Urothelium cell line (cell line): ENCODE measurements at places on chromosomes 5 and 9.

DNA sequence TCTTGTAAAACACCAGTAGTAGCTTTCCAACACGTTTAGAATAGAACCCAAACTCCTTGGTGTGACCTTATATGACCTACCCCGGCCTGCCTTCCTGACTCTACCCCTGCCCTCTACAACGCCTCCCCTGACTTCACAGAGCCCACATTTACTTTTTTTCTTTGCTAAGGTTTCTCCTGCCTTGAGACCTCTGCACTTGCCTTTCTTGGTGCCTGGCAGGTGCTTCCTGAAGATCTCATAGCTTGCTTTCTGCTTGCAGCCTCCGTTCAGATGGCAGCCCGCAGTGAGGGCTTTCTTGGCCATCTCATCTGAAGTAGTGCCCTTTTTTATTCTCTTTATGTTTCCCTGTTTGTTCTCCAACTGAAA lies 24.3 kb downstream of the NUP214 start:
- no peak for DNase-seq

- peak; percentile 8 for DNase-seq
Measured at GRCh38 chr5:87020099-87020934, 247.4 kb upstream of the RASA1 start.

DNA sequence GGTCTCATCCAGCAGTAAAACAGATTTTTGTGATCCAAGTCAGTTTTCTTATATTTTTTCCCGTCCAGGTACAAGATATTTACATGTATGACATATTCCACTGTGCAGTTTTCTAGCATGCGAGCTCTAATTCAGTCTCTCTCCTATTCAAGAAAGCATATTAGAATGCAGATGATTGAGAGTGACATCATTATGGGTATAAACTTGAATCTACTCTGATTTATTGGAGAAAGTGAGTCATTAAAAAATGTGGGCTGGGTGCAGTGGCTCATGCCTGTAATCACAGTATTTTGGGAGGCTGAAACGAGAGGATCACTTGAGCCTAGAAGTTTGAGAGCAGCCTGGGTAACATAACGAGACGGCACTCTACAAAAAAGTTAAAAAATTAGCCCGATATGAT lies 6.2 kb downstream of the FER start:
- peak; percentile 11 for DNase-seq

DNA sequence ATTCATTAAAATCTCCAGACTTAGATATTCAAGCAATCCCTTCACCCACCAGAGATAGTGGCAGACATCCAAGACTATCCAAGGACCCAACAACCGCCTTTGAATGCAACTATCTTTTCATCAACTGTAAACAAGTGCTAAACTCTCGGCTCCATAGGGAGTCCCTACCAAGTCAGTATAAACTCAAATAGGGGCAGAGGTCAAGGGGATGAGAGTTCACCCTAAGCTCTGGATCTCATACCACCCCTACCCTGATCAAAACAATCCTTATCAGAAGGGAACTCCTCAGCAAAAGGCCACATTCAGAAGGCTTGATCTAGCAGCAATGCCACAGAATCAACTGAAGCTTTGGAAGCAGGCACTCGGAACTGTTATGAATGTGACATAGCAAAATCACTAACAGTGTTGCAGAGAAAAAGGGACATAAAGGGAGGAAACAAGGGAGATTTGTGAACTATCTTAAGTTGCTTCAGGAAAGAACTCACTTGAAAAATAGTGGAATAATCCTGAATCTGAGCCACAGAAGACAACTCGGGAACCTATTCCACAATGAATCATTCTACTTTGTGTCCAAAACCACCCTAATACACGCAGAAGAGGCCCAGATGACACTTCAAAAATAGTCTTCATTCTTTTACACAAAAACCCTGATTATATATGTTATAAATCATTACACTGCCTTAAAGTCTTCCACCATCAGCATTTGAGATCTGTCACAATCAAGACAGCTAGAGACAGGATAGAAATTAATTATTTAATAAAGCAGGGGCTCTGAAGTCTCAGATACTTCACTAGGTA lies 49.8 kb downstream of the NR6A1 start:
- DNase-seq = no peak

DNA sequence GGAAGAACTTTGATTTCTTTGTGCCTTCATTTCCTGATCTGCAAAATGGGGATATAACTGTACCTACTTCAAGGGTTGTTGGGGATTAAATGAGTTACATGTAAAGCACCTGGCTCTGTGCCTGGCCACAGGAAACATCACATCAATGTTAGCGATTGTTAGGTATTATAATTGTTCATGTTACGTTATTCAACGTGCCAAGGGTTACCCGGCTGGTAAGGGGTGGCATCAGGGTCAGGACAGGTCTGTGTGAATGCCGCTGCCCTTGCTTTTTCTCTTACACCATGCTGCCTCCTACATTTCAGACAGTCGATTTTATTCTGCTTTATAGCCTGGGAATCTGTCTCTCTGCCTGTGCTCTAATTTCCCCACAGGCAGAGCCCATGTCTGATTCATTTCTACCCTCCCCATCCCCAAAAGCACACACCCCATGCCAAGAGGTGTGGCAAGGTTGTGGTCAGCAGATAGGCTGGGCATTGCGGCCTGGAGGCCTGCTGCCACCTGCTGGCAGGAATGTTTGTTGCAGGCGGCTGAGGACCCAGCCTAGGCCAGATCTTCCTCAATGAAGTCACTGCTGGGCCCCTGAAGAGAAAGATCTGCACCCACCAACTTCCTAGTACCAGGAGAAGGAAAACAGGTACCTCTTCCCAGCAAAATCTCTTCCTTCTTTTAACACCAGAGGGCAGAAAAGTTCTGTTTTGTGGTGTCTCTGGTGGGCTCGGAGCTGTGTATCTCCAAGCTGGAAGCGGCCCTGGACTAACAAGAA lies 5.3 kb downstream of the ANKS6 start:
- DNase-seq = peak; percentile 95

DNA sequence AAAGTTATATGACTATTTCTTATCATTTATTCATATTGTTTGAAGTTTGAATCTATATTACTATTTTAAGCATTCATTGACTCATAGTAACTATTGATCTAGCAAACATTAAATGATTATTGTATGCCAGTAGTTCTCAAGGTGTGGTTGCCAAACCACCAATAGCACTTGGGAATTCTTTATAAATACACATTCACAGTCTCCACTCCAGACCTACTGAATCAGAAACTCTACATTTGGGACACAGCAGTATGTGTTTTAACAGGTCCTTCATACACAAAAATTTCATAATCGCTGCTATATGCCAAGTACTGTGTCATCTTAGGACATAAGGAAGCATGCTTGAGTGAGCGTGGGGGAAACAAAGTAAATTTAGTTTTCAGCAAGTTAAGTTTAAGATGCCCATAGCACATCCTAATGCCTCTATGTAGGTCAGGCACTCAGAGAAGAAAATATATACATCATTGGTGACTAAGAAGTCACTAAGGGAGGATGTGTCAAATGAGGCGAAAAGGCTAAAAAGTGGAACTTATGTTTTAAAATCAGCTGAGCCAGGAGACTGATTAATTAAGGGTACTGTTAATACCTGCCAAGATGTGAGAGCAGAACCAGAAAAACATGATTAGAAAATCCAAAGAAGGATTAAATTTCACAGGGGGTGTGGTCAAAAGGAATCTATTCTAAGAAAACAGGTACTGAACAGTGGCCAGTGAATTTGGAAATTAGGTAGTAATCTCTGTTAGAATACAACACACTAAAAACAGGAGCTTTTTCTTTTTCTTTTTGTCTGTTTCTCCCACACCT lies 340.8 kb downstream of the HCN1 start:
- DNase-seq = no peak

- DNase-seq = no peak
Measured at GRCh38 chr9:14146201-14146874, 167.6 kb downstream of the NFIB start.

- DNase-seq = peak; percentile 14
Measured at GRCh38 chr9:136808075-136808805, 492 bp downstream of the RABL6 start.

DNA sequence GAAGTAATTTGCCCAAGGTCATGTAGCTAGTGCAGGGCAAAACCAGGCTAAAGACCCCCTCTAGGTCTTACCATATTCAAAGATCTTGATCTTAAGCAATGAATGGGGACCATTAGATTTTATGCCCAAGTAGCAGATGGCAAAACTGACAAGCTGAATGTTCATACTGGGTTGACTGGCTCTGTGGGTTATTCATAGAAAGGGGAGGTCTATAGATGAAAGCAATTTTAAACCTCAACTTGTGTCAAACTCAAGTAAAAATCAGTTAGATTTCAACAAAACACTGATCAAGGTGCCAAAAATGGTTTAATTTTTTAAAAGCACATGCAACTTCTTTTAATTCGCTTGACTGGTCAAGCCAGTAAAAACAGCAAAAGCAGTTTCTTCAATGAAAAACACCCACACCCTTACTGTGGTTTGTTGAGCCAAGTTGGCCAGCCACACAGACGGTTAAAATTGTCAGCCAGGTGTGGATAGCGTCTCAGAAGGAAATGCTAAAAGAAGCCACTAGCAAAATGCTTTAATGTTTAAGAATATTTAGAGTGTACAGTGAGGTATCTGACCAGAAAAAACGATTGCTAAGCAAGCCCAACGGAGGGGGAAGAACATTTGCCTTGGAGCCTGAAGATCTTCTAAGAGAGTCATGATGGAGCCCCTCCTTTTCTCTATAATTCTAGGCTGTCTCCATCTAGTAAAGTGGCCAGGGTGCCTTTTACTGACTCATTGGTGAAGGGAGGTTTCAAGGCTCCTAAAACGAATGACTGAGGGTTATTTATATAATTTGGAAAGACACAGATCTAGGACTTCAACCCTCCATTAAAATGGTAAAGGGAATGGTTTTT lies 539.6 kb upstream of the CLINT1 start:
- DNase-seq = no peak

DNA sequence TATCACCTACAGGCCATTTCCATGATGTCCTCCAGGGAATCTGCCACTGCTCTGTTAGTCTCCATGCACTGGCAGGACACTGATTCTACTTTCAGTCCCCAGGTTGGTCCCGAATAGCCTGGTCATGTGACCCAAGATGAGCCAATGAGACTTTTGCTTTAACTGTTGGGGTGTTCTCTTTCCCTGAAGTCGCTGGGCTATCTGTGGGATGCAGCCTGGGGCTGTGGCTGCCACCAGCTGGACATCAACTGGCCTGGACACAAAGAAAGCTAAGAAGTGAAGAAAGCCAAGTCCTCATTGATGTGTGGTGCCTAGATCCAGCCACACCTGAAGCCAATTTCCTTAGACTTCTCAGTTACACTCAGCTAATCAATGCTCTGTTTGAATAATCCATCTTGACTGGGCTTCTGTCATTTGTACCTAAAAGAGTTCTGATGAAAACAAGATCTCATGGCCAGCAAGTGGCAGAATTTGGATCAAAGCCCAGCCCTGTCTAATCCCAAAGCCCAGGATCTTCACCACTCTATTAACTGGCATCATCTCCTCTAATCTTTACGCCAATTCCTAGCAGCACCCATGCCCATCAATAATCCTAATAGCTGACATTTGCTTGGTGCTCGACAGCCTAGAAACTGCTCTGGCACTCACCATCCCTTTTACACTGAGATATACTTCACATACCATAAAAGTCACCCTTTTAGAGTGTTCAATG lies 37.0 kb downstream of the SH3PXD2B start:
- no peak for DNase-seq

- no peak for DNase-seq
Measured at GRCh38 chr5:96984506-96985192, 48.8 kb downstream of the LNPEP start.

GRCh38 chr5:134114886-134115805 lies 665 bp downstream of the TCF7 start:
- peak; percentile 17 for DNase-seq

DNA sequence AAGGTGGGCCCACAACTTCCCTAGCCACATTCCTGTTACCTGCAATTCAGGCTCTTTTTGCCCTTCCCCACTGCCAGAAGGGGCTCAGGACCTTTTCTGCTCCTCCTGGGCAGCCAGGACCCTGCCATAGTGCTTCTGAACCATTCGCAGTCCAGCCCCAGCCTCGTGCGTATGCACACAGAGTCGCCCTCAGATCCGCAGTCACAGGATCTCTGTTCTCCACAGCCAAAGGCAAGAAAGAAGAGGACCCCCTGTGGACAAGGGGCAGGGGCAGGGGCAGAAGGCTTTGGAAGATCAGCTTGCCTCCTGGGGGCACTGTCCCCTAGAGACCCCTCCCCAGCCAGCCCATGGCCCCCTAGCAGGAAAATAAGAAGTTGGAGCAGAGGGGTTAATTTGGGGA lies 82.8 kb downstream of the PCDH1 start:
- DNase-seq = no peak

DNA sequence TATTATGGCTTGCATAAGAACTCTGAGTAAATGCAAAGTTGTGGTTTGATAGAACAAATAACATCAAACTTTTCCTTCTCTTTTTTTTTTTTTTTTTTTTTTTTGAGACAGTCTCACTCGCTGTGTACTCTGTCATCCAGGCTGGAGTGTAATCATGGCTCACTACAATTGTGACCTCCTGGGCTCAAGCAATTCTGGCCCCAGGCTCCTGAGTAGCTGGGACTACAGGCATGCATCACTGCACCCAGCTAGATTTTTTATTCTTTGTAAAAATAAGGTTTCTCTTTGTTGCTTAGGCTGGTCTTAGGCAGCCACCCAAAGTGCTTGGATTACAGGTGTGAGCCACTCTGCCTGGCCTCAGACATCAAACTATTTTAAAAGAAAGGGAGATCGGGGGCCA lies 19.0 kb upstream of the PTGER4 start:
- DNase-seq = no peak

DNA sequence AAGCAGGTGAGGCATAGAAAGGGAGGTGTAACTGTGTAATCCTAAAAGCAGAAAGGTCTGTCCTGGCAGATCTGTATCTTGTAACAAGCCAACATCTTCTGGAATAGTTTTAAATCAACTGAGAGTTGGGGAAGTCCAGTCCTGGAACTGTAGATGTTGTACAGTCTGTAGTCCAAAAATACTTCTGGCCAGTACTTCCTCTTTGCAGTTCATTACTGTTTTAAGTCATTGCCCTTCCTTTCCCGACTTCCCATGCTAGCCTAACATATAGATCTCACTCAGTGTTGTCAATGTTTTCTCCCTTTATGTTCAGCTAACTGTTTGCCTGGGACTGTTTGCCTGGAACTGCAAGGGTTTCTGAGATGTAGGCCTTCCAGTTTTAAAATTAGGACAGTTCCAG lies 168.5 kb upstream of the ISL1 start:
- no peak for DNase-seq

GRCh38 chr5:172426086-172426485 lies 28.2 kb downstream of the SH3PXD2B start:
- DNase-seq = no peak

DNA sequence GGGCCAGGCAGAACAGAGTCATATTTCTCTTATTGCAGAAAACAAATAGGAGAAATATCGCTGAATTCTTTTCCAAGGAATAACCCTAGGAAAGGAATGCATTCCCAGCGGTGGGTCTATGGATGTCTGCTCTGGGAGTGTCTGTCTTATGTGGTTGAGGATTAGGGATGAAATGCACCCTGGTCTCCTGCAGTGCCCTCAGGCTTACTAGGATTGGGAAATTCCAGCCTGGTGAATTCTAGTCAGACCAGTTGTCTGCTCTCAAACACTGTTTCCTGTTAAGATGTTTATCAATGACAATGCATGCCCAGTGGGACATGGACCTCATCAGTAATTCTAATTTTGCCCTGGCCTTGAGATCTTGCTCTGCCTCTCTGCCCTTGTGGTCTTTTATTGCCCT lies 136.1 kb upstream of the ELAVL2 start:
- no peak for DNase-seq

- DNase-seq = no peak
Measured at GRCh38 chr5:109857405-109858031, 167.8 kb downstream of the MAN2A1 start.

- no peak for DNase-seq
Measured at GRCh38 chr9:127915801-127916719, 781 bp downstream of the ST6GALNAC4 start.

- DNase-seq = peak; percentile 12
Measured at GRCh38 chr9:82989929-82990328, 73.0 kb downstream of the RASEF start.
